ENCODE measurements at places on chromosomes 7 and 10. TPM values are rescaled to one million over a fixed set of nuclear protein-coding genes. Genes with fewer than 3 reads are reported as not detected.

The LRMDA gene
- polyA plus RNA-seq, result 20.6 TPM

The ITIH5 gene
- polyA plus RNA-seq, result 12.7 TPM

The ARHGEF5 gene
- polyA plus RNA-seq, result 4.0 TPM

The ITPRID1 gene
- not detected for polyA plus RNA-seq

The CPA2 gene
- 0.05 TPM for polyA plus RNA-seq

The CCDC186 gene
- polyA plus RNA-seq, result 10.1 TPM

The MOGAT3 gene
- not detected for polyA plus RNA-seq

The ASAH2 gene
- polyA plus RNA-seq, result 1.1 TPM

The IL6 gene
- 15.5 TPM for polyA plus RNA-seq

The C10orf120 gene
- not detected for polyA plus RNA-seq

The CYP26C1 gene
- not detected for polyA plus RNA-seq

The CCL24 gene
- 1.1 TPM for polyA plus RNA-seq

The C10orf143 gene
- 5.7 TPM for polyA plus RNA-seq

The CNPY1 gene
- 0.05 TPM for polyA plus RNA-seq

The LDB1 gene
- 93.2 TPM for polyA plus RNA-seq

The PODXL gene
- polyA plus RNA-seq, result 56.5 TPM

The UTF1 gene
- not detected for polyA plus RNA-seq

The TUBB8 gene
- polyA plus RNA-seq, result 0.10 TPM

The ZNF117 gene
- polyA plus RNA-seq, result 2.9 TPM

The GDF10 gene
- 0.12 TPM for polyA plus RNA-seq

The OLAH gene
- 0.23 TPM for polyA plus RNA-seq

The AOAH gene
- polyA plus RNA-seq, result 14.0 TPM

The RUFY2 gene
- polyA plus RNA-seq, result 11.1 TPM

The LRGUK gene
- 0.11 TPM for polyA plus RNA-seq

The TLL2 gene
- 0.68 TPM for polyA plus RNA-seq

The HSPA12A gene
- 16.0 TPM for polyA plus RNA-seq

The KCP gene
- polyA plus RNA-seq, result not detected

The SPRN gene
- 0.10 TPM for polyA plus RNA-seq

The ATG9B gene
- polyA plus RNA-seq, result 0.03 TPM

The SAMD9 gene
- polyA plus RNA-seq, result 3.3 TPM
